ENCODE measurements at places on chromosomes 12 and 14.

DNA sequence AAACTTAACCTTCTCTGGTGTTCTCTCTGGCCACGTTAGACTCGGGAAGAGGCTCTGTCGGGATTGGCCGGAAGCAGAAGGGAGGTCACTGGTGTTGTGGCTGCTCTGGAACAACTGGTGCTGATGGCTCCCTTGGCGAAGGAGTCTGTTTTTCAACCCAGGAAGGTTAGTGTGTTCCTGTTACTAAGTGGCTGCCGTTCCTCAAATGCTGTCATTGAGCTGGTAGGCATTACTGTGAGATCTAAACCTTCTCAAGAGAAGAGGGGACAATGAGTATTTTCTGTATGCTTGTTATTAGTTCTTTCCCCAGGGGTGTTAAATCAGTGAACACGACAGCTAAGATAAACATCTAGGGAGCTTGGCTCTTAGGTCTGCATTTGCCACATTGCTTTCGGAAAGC, 18.3 kb downstream of the POP5 start:
- no peak for DNase-seq

DNA sequence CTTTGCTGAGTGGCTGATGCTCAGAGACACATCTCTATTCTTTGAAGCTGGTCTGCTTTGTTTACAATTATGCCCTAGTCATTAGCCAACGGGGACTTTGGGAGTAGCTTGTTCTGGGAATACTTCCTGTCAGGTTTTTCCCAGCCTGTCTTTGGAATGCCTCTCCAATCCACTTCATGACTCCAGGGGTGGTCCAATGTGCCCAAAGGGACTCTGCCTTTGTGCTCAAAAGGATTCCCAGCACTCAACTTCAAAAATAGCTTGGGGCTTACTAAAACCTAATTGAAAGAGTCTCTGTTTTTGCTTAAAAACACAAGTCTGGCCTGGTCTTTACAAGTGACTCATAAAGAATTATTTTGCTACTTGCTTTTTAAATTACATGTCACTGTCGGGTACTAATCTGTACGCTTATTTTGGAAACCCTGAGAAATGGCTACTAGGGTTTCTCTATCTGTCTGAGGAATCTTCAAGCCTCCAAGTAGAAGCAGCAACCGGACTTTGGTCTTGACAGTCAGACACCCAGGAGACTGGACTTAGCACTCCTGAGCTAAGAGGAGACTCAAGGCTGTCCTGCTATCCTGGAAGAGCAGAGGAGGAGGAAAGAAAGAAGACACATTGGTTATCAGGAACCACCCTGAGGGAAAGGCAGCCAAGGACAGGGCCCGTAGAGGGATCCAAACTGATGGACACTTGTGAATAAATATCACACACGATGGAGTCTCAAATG, 20.7 kb downstream of the PHLDA1 start:
- DNase-seq, result no peak

DNA sequence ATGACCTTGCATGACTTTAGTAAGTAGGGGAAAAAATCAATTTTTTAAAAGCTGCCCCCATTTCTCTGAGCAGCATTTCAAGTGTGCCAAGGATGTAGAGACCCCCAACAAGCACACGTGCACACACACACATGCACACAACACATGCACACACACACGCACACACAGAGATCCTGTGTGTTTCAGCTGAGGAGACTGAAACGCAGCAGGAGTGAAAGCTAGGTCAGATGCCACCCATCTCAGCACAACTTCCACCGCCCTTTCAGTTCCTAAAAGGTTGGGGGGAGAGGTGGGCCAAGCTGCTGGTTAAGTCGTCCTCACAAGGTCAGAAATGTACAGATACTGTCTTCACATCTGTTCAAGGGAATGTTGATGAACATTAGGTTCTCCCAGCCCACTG, 13.9 kb downstream of the MYL2 start:
- DNase-seq, result no peak

GRCh38 chr14:97353102-97353501, 555.9 kb downstream of the VRK1 start:
- no peak for DNase-seq

DNA sequence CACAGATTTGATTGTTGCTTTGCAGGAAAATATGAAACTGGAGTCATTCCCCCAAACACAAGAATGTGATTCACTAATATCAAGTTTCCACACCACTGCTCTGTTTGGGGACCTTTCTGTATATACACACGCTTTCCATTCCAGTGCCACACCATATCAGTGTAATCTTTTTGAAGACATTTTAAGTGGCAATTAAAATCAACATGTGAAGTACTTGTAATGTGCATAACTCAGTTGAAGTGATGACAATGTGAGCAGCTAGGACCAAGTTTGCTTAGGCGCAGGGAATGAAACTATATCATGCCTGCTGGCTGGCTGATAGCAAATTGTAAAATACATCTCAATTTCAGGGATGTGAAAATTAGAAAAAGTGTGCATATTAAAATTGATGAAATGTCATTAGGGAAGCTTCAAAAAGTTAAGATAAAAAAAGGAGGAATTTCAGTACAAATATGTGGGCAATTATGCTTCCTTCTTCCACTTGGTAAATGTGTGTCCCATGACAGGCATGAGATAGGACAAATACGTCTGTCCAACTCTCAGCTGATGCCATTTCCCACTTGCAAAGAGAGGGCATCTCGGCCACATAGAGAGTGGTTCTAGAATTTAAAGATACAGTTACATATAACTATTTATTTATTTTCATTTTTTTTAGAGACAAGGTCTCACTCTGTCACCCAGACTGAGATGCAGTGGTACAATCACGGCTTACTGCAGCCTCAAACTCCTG, 43.7 kb downstream of the HSPB8 start:
- no peak for DNase-seq

- DNase-seq, result no peak
Observed at GRCh38 chr12:47112679-47113078, 32.9 kb upstream of the AMIGO2 start.

DNA sequence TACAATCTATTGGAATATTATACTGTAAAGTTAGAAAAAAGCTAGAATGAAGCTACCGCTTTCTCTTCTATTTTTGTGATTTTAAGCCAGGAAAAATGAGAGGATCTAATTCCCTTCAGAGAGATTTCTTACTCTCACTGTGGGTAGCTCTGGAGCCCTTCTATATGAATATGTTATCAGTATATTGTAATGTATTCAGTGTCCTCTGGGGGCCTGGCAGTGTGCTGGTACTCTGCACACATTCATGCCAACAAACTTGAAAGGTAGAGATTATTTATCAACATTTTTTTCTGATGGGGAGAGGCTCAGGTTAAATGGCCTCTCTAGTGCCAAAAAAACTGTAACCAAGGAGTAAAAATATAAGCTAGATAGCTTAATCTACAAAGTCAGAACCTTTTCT, 292.8 kb downstream of the TTC6 start:
- no peak for DNase-seq

- DNase-seq, result no peak
Observed at GRCh38 chr14:51539571-51540037, 112.1 kb upstream of the FRMD6 start.

GRCh38 chr14:73777420-73777819, 63.2 kb upstream of the PNMA1 start:
- DNase-seq, result no peak

DNA sequence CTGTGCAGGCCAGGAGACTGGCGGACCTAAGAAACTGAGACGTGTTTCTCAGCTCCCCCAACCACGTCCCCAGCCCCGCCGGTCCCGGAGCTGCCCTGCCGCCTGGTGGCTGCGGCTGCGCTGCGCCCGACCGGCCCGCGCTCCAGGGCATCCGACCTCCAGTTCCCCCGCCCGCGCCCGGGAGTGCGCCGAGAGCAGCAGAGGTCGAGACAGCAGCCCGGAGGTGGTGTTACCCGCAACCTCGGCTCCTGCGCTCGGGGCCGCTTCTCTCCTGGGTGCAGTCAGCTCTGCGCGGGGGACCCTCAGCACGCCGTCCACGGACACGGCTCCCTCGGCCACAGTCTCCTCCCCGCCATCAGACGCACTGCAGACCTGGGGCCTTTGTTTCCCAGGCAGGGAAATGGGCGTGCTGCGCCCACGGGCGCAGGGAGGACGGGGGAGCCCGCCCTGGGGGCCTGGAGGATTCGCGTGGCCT, 21.6 kb upstream of the GPR132 start:
- DNase-seq, result no peak

DNA sequence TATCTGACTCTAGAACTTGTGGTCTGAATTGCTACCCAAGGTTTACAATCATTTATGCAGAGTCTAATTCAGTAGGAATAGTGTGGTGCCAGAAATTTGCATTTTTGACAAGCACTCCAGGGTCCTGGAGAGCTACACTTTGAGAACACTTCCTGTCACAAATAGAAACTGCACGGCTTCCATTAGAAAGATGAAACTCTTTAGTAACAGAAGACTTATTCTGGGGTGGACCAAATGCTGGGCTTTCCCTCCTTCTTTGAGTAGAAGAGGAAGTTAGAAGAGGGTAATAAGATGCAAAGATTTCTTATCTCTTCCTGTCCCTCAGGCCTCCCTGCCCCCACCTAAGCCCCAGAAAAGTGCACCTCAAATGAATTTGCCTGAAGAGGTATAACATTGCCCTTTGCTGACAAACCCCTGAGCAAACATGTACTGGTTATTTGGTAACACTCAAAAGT, 28.4 kb downstream of the DGLUCY start:
- DNase-seq, result no peak

DNA sequence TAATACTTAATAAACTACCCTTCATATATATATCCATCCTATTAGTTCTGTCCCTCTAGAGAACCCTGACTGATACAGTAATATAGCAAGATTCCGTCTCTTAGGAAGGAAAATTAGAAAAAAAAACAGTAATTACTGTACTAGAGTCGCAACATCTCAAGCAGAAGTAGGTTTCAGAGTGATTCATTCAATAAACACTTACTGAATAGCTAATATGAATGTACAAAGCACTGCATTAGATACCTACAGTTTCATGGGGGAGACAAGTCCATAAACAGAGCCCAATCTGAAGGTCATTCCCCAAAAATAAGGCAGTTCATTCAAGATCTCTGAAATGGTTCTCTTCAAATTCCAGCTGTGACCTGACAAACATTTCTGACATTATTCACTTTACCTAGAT, 9.9 kb downstream of the CERS5 start:
- no peak for DNase-seq

GRCh38 chr14:79724934-79725717, 486.2 kb downstream of the DIO2 start:
- no peak for DNase-seq

DNA sequence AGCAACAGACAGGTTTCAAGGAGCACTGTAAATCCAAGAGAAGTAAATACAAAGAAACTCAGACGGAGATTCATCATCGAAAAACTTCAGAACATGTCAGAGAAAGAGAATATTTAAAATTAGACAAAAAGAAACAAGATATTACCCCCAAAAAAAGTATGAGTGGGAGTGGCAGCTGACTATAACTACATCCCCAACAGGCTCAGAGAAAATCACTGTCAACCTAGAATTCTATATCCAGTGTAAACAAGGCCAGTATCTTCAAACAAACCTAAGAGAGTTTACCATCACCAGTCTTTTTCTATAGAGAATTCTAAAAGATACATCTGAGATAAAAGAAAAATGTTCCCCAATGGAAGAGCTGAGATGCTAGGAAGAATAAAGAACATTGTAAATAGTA, 39.6 kb downstream of the CRY1 start:
- DNase-seq, result no peak

- no peak for DNase-seq
Observed at GRCh38 chr14:33692762-33693161, 258.1 kb downstream of the EGLN3 start.

DNA sequence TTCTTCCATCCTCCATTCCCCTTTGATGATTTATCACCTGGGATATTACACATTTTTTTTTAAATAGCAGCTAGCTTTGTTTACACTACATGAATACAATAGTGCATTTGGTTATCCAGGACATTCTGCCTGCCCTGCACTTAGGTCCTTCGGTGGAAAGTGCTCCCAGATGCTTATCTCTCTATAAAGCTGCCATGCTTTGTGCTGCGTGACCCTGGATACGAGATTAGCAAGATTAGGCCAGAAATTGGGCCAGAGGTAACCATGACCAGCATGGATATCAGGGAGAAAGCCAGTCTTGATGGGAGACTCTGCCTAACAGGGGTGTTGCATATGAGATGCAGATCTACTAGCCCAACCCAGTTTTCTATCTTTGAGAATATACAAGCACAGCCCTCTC, 12.1 kb upstream of the KRT83 start:
- DNase-seq, result no peak

GRCh38 chr12:49404956-49405355, 37.7 kb downstream of the SPATS2 start:
- no peak for DNase-seq

- no peak for DNase-seq
Observed at GRCh38 chr14:76936483-76936882, 92.0 kb downstream of the IRF2BPL start.

GRCh38 chr12:112961536-112961935, 16.8 kb upstream of the OAS2 start:
- DNase-seq, result no peak

DNA sequence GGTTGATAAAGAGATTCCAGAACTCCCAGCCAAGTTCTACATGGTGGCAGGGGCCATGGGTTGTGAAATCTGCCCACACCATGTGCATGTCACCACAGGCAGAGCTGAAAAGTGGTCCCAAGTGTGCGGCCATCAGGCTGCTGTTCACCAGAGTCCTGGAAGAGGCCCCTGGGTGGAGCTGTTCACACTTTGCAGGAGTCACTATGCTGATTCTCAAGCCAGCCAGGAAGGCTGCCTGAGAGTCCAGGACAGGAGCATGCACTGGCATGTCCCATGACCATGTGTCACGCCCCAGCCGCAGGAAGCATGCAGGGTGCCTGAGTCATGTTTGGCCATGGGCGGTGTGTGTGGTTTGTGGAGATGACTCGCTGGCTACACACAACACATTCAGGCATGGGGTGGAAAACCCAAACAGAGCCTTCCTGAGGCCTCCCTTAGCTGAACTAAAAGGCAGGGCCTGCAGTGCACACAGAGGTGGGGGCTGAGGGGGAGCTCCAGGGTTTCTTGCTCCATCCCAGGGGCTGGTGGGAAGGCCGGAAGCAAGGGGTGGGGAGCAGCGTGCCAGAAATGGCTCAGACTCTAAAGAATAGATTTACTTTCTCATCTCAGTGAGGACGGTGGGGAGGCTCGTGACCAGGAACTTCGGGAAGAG, 19.4 kb downstream of the ABCB9 start:
- peak; percentile 23 for DNase-seq

GRCh38 chr14:75470238-75470797, 42.5 kb downstream of the JDP2 start:
- no peak for DNase-seq

DNA sequence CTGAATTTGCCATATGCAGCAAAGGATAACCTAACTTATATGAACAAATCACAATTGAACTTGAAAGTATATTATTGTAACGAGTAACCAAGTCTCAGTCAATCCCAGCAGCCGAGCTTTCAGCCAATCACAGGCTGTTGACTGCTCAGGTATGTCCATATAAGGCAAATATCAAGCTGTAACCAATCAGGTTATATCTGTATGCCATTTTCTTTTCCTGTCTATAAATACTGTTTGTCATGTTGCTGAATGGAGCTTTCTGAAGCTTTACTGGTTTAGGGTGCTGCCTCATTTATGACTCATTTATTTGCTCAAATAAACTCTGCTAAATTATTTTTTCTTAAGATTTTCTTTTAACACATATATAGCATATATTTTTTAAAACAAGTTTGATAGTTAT, 1059.5 kb downstream of the GALC start:
- DNase-seq, result no peak
